ENCODE measurements at places on chromosomes 12 and 14.

GRCh38 chr12:14576896-14577295 is 9.2 kb upstream of the PLBD1 start:
- DNase-seq = no peak

DNA sequence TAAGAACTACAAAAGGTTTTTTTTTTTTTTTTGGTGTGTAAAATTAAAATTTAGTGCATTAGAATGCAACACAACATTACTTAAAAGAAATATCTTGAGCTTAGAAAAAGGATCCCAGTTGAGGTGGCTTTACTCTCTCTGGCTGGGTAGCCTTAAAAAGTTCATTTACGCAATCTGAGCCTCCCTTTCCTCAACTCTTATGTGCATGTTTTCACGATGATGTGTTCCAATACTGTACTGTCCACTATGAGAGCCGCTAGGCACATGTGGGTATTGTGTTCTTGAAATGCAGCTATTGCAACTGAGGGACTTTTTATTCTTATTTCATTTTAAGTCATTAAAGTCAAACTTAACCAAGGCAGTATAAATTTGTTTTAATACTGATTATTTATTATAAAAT is 460.9 kb upstream of the SYT1 start:
- no peak for DNase-seq

GRCh38 chr14:23727566-23728335 is 91.6 kb downstream of the DHRS2 start:
- no peak for DNase-seq

GRCh38 chr12:32688786-32689185 is 9.7 kb downstream of the DNM1L start:
- DNase-seq = no peak

DNA sequence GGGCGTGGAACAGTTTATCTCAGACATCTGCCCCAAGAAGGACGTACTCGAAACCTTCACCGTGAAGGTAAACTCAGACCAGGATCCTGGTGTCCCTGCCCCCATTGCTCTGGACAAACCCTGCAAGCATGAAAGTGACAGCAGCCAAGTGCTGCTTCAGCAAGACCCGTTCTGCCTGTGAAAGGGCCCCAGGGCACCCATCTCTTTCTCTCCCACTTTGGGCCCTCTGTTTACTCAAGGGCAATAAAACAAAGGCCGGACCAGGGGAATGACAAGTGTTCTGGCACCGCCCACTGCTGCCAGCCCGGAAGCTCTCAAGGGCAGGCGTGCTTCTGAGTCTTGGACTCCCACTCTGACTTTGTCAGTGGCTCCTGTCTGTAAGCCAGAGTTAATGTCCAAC is 35.3 kb downstream of the CD9 start:
- no peak for DNase-seq

DNA sequence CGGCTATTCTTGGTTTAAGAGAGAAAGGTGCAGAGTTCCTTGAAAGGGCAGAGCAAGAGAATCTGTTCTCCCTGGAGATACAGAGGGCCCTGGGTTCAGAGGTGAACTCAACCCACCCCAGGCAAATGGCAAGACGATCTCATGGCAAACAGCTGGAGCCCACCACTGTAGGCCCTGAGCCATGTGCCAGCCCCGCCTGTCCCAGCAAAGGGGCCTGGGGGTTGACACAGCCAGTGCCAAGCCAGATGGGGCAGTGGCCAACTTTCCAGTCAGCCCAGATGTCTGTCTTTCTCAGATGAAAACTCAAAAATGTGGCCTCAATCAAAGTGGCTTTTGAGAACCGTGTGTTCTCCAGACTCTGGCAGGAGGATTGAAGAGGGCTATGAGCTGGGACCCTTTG is 51.8 kb downstream of the ISCA2 start:
- no peak for DNase-seq

DNA sequence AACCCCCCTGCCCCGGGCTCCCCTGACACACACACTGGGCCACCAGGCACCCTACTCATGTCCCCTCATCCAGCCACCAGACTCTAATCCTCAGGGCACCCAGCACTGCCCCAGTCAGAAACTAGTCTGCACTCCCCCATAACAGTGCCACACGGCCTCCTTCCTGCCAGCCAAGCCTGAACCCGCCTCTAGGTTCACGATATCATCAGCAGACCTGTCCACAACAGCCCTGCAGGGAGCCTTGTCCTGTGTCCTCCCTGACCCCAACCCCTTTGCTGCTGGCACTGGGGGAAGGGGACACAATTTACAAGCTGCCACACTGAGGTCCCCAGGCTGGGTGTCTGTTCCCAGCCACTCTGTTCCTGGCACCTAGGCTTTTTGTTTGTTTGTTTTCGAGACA is 33.6 kb downstream of the LTBP2 start:
- DNase-seq = no peak

DNA sequence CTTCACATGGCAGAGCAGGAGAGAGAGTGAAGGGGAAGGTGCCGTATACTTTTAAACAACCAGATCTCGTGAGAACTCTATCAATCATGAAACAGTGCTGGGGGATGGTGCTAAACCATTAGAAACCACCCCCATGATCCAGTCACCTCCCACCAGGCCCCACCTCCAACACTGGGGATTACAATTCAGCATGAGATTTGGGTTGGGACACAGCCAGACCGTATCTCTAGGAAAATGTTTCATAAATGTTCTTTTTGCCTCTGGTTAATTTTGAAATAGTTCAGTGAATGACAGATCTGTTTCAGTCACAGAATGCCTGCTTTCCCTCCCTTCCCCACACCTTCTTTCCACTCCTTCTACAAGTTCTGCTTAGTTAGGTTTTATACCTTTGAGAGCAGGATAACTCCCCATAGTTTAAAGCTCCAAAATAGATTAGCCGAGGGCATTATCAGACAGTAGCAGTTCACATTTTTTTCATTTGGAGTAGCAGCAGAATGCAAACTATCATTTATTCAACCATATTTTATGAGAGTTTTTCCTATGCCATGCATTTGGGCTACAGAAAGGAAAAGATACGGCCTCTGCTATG is 27.1 kb downstream of the PELI2 start:
- no peak for DNase-seq

DNA sequence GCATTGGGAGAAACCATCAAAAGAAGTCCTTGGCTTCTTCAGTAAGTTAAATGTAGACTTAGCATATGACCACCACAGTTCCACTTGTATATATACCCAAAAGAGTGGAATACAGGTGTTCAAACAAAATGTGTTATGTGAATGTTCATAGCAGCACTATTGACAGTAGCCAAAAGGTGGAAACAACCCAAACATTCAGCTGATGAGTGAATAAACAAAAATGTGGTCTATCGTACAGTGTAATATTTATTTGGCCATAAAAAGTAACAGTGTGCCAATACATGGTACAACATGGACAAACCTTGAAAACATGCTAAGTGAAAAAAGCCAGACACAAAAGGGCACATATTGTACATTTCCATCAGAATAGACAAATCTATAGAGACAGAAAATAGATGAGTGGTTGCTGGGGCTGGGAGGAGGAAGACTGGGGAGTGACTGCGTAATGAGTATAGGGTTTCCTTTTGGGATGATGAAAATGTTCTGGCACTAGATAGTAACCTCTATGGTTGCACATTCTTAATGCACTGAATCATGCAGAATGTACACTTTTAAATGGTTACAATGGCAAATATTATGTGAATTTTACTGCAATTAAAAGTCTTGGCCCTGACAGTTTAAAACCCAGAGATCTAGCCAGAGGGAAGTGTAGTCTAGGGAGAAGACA is 5.5 kb downstream of the ERP29 start:
- no peak for DNase-seq

DNA sequence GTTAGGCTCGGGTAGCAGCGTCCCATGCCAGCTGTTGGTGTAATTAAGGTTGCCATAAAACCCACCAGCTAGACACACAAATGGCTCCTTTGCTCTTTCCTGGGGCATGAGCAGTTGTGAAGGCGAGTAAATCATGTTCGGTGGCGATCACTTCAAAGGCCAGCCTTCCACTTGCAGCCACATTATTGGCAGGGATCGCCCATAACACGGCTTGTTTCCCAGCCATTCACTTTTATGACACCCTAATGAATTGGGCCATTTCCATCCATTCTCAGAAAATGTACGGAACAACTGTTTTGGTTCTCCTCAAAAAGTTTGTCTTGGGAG is 63.4 kb downstream of the BEGAIN start:
- no peak for DNase-seq

GRCh38 chr12:69896653-69897381 is 71.8 kb downstream of the MYRFL start:
- DNase-seq = no peak

DNA sequence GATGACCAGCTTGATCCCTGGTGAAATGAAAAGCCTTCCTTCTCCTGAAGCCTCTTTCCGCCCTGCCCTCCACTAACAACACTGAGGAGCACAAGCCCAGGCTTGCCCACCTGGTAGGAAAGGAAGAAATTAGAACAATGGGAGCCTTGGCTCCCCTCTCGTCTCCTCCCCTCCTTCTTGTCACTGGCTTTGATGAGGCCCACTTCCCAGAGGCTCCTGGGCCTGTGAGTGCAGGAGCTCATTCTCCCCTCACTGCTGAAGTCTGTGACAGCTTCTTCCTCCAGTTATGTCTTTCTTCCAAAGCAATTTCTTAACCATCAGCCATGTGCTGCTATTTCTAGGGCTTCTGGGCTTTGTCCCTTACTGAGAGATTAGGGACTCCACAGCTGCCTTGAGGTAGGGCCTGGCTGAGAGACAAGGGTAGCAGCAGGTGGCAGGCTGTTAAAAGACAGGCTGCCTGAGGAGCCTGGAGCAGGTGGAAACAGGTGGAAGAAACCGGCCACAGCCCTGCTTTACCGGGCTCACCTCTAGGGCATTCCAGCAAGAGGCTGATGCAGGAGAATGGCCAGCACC is 53.6 kb upstream of the SRSF5 start:
- DNase-seq = no peak

- DNase-seq = no peak
These were observed 86.0 kb upstream of the TBX5 start for GRCh38 chr12:114491916-114492315.

DNA sequence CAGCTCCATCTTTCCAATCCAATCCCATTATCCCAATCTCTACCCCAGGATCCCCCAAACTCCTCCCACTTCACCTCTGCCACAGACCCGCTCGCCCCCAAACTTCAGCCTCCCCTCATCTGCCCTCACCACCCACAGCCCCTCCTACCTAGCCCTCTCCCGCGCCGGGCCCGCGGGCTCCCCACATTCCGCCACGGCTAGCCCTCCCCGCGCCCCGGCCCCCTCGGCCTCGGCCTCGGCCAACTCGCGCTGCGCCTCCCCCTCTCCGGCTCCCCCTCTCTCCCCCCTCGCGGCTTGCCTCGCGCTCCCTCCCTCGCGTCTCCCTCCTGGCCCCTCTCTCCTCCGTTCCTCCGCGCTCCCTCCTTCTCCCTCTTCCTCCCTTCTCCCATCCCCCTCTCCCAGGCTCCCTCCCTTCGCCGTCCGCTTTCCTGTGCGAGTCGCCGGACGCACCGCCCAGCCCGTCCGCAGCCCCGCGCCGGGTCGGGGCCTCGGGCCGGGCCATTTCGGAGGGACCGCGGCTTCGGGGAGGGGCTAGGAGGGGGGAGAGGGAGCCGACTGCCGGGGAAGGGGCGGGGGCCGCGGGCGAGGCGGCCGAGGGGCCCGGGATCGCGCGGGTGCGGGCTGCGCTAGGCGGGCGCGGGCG is at the start of gene ATN1:
Gene ATN1, plus strand, starts transcription at position 581 of the 643 bp plus-strand sequence. CDS start 6,043 bp downstream, outside the sequence.
- DNase-seq = no peak

DNA sequence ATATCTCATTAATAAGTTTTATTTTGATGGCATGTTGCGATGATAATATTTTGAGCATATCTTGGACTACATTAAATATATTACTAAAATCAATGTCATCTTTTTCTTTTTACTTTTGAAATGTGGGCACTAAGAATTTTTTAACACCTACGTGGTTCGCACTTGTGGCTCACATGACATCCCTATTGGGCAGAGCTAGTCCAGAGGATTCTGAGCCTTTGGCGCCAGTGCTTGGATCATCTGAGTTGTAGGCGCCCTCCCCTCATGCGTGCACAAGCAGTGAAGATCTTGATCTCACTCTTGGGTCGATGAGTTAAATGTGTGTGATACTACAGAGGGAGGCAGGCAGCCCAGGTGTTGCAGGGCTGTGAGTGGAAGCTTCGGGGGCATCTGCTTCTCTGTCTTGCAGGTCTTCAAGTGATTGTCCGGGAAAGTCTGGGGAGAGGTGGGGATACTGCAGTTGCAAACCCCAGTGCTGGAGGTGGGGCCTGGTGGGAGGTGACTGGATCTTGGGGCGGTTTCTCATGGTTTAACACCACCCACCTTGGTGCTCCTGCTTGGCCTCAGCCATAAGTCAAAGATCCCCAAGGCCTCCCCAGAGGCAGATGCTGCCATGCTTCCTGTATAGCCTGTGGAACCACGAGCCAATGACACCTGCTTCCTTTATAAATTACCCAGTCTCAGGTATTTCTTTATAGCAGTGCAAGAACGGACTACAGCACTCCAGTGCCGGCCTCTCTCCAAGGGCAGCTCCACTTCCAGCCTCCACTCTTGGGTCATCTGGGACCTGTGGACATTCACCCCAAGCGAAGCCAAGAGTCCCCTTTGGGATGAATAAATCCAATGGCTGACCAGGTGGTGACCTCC is 46.1 kb upstream of the PPP2R5C start:
- DNase-seq = no peak

All from T-cell (primary cell).